Esophagus muscularis mucosa (tissue), 4 donors: ENCODE measurements at places on chromosomes 5 and 9.

DNA sequence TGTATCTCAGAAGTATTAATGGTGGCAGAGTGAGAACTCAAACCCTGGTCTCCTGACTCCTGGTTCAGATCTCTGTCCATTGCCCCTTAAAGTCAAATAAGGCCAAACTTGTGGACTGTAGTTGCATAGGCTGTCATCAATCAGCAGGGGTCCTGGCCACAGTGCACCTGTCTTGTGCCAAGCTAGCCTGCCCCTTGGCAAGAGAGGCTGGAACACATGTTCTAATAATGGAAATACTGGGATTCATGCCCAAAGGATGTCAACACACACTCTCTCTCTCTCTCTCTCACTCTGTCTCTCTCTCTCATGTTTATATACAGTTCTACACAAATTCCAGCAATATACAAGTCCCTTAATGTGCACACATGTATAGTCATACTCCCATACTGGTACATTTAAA lies 44.3 kb downstream of the GLRA1 start:
- no peak for DNase-seq

GRCh38 chr5:102529447-102529846 lies 30.6 kb upstream of the SLCO6A1 start:
- DNase-seq = no peak

DNA sequence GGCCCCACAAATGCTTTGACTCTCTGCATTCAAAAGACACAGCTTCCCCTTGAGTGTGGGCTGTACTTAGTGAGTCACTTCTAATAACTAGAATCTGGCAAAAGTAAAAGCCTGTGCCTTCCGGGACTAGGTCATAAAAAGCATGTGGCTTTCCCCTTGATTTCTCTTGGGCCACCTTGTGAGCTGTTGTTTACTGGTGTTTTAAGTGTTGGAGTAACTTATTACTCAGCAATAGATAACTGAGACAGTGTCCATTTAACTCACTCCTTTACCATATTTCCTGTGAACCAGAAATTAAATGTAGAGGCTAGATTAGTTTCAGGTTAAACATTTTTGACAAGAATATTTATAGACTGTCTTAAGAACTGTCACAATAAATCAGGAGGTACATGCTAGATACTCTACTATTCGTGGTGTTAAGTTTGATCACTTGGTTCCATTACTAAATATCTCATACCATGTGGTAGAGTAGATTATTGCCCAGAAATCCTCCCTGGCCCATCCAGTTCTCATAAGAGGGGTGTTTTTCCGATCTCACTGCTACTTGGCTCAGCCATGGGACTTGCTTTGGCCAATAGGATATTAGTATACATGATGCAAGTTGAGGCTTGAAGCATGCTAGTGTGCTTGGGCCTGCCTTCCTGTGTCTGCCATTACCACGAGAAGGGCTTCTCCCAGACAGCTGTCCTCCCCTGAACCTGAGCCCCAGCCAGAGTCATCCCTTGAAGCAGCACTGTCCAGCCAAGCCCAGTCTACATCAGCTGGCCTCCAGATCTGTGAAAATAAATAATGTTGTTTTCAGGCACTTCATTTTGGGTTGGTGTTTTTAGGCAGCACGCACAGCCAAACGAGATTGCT lies 10.4 kb upstream of the CMBL start:
- no peak for DNase-seq

DNA sequence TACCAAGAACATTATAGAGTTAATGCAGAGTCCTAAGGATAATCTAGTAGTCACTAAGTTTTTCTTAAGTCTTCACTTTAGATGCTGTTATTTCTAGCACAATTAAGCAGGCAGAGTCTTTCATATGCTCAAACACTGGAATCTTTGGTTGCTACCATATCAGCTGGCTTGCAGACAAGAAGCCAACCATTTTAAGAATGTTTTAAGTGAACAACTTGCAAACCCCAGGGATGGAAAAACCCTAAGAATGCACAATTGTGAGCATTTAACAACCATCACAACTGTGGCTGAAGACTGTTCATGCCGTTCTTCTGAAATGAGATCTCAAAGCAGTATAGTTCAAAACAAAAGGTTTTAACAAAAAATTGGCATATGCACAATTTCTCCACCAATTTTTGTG lies 55.1 kb downstream of the CSNK1A1 start:
- DNase-seq = no peak

DNA sequence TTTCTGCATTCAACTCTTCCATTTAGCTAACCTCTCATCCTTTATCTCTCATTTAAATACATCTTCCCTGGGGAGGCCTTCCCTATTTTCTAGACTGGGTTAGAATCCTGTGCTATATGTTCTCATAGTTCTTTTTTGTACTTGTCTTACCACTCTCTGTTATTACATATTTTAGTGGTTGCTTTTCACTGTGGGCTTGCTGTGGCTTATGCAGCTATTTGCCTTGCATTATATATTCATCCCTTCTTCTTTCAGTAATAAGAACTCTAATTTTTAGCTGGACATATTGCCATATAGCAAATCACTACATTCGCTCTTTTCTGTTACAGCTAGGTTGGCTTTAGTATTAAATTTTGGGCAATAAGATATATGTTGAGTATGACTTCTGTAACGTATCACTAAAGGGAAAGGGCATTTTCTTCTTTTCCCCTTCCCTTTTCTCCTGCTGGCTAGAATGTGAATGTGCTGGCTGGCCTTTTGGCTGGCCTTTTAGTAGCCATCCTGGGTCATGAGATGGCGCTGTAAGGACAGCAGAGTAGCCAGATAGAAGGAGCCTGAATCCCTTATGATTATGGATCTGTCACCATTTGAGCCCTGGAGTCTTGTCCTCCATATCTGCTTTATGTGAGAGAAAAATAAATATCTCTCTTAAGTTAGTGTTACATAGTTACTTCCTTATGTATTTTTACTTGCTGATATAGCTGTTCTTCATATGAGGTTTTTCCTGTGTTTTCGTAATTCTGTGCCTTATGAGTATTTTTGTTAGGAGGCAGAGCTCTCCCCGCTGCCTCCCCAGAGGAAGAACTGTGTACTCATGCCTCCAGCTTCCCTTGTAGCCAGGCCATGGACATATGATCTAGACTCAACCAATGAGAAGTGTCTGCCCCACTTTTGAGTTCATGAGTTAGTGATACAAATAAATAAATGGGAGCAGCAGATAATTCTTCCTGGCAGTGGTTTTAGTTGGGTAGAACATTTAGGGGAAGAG lies 65.8 kb downstream of the NDUFAF2 start:
- DNase-seq = no peak

- DNase-seq = no peak
Observed at GRCh38 chr5:162466011-162466410, 398.4 kb downstream of the GABRG2 start.

GRCh38 chr9:73174330-73174980 lies 22.8 kb downstream of the ANXA1 start:
- no peak for DNase-seq

GRCh38 chr5:17441351-17441750 lies 56.7 kb upstream of the TAF11L2 start:
- no peak for DNase-seq

- DNase-seq = no peak
Observed at GRCh38 chr9:37010180-37010579, 23.9 kb downstream of the PAX5 start.

DNA sequence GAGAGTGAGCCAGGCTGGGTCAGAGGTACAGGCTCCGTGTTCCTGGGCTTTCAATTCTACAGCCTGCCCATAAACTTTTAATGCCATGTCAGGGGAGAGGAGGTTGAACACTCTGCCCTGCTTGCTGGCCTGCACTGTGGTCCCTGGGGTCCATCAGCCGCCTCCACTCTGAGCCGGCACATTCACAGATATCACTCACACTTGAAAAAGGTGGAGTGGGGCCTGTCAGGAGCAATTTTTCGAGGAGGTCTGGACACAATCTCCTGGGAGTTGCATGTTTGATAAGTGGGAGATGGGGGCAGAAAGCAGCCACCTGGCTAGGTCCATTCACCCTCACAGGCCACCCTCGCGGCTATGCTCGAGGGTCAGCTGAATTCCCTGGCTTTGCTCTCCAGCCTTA lies 22.9 kb downstream of the S1PR3 start:
- peak; percentile 83 for DNase-seq

DNA sequence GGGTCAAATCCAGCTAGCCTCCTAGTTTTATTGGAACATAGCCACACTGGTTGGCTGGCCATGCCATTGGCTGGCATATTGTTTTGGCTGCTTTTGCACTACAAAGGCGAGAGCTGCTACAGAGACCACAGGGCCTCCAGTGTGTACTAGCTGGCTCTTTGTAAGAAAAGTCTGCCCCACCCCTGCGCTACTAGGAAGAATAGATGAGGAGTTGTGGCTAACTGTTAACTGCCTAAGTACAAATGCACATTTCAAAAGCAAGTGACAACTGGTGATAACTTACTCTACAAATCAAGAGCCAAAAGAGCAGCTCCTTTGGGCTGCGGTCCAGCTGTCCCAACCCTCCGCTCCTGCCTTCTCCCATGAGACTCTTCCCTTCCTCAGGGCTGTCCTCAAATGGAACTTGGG lies 63.9 kb downstream of the SERINC5 start:
- no peak for DNase-seq

- peak; percentile 90 for DNase-seq
Observed at GRCh38 chr5:132422720-132423437, 53.4 kb downstream of the SLC22A5 start.

- DNase-seq = no peak
Observed at GRCh38 chr5:32828492-32828891, 117.4 kb downstream of the NPR3 start.

GRCh38 chr5:157072508-157072907 lies 13.6 kb upstream of the HAVCR1 start:
- no peak for DNase-seq
